ENCODE measurements at places on chromosomes 4 and X. TPM values are rescaled to one million over a fixed set of nuclear protein-coding genes. Genes with fewer than 3 reads are reported as not detected.

DNA sequence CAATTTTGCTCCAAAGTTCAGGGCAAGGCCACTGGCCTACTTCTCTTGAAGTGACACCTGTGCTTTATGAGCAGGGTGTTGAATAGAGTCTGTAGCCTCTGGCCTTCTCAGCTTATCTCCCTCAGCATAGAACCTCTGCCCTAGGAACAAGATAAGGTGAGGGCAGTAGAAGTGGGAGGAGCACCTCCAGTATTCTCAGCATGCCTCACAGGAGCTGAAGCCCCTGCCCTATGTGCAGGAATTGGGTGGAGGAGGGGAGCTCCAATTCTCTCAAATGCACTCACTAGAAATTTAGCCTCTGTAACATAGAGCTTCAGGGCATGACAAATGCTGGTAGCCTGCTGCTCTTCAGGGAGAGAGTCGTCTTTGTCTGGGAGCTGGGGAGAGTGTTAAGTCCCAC is 479.3 kb downstream of the IL1RAPL1 start:
- DNase-seq, result no peak

- DNase-seq, result peak; percentile 21
Observed at GRCh38 chr4:110196206-110196870, 2.1 kb downstream of the ELOVL6 start.

DNA sequence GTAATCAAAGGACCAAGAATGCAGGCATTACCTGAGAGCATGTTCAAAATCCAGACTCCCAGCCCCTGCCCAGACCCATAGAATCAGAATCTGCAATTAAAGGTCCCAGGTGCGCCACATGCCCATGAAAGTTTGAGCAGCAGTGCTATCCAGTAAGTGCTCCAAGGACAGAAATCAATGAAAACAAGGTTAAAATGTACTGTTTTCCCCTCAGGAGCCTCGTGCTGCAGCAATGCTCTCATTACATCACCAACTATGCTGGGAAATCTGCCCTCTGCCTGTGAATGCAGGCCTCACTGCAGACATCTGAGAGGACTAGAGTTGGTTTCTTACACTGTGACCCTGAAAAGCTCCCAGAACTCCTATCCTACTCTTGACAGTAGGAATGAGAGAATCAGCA is 21.1 kb downstream of the ANXA5 start:
- no peak for DNase-seq

- DNase-seq, result no peak
Observed at GRCh38 chr4:162684998-162685397, 481.7 kb downstream of the NAF1 start.

DNA sequence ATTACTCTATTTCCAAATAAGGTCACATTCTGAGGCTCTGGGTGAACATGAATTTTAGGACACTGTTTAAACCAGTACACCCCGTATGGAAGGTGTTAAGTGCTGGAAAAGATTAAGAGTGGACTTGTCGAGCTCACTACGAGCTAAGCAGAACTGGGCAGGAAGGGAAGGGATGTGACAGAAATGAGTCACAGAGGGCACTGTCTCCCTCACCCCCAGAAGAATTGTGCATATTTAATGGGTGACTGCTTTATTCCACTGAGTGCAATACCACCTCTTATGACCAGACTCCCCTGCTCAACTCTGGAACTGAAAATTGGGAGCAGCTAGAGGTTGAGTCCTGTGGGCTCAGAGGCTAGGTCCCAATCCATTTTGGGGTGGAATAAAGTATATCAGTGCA is 187.4 kb upstream of the RPS6KA3 start:
- DNase-seq, result peak; percentile 71

DNA sequence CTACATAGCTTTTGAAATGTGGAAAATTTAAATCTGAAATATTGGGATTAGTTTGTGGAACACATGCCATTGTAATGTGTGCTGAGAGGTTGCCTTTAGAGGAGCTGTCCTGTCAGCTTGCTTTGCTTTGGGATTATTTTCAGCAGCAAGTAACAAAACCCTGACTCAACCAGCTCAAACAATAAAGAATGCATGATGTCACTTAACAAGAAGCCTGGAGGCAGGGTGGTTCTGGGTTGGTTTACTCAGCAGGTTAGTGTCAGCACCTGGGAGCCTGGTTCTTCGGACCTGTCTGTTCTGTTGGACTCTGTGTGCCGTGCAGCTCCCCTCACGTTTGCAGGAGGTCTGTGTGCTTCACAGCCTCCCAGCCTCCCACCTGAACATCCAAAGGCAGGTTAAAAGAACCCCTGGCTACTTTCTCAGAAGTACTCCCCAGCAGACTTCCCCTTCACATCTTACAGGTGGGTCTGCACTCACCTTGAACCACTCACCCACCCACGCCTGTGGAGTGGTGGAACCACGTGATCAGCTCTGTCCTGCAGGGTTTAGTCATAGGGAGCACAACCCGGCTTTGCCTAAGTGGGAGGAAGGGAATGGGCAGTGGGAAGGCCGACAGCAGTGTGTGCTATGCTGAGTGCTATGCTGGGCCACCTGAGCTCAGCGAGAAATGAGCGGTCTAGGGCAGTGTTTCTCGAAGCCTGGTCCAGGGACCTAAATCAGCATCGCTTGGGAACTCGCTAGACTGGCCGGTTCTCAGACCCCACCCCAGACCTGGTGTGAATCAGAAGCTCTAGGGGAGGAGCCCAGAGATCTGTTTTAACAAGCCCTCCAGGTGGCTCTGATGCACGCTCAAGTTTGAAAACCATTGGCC is 20.4 kb downstream of the TMEM131L start:
- DNase-seq, result peak; percentile 80

DNA sequence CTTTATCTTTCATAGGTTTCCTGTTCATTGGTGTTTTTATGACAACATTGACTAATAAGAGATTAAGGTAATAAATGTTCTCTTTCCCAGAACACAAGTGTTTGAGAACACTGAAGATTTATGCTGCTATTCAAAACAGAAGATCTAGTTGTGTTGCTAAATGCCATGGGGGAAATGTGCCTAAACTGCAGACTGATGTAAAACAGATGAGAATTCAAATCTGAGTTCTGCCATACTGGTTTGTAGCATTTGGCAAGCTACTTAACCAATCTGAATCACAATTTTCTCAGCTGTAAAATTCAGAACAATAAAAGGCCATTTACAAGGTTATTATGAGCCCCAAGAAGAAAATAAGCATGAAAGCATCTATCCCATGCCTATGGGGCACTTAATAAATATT is 2.3 kb downstream of the SLC10A6 start:
- no peak for DNase-seq

DNA sequence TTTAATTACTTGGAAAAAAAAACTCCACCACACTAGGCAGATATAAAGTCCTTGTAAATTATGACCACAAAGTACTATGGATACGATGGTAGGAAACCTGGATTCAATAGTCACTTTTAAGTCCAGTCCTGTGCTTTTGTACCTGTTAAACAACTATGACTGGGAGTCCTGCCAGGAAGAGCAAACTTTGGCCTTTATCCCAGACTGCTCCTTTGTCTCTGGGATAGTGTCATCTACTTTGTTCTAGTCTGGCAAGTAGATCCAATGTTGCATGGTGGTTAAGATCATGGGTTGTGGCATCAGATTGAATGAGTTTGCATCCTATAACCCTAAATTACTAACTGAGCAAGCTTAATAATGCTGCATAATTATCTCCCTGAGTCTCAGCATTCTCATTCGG is 175.3 kb upstream of the FGF13 start:
- peak; percentile 9 for DNase-seq

GRCh38 chr4:173333658-173334084 is 487 bp downstream of the HMGB2 start:
- DNase-seq, result peak; percentile 13

- DNase-seq, result no peak
Observed at GRCh38 chrX:18871161-18871890, 112.6 kb downstream of the PHKA2 start.

DNA sequence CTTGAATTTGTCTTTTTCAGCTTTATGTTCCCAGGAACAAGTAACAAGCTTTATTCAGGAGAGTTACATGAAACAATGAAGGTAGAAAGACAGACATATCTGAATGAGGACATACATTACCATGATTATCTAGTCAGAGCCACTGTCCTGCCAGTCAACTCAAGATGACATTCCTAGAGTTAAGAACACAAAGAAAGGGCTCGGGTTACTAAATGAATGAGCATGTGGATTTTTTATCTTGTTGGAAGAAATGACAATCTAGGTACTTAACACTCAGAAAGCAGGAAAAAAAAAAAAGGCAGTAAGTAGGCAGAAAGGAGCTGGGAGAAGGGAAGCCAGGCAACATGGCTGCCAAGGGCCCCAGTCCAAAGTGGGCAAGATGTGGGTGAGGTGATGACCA is 28.0 kb upstream of the PACRGL start:
- no peak for DNase-seq

DNA sequence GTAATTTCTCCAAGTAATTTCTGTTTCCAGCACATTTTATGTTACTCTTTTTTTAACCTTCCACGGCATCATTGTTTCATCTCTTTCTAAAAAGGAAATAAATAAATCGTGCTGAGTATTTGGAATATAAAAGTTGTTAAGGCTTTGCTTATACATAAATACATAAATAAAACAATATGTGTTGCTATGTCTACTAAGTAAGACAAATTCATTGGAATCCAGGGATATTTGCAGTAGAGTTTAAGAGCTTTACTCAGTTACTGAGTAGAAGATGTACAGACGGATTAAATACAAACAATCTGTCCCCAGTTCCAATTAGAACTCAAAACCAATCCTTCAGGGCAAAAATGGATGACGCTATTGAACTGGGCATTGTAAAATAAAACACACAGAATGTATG is 1.4 kb downstream of the ARHGAP24 start:
- DNase-seq, result no peak

DNA sequence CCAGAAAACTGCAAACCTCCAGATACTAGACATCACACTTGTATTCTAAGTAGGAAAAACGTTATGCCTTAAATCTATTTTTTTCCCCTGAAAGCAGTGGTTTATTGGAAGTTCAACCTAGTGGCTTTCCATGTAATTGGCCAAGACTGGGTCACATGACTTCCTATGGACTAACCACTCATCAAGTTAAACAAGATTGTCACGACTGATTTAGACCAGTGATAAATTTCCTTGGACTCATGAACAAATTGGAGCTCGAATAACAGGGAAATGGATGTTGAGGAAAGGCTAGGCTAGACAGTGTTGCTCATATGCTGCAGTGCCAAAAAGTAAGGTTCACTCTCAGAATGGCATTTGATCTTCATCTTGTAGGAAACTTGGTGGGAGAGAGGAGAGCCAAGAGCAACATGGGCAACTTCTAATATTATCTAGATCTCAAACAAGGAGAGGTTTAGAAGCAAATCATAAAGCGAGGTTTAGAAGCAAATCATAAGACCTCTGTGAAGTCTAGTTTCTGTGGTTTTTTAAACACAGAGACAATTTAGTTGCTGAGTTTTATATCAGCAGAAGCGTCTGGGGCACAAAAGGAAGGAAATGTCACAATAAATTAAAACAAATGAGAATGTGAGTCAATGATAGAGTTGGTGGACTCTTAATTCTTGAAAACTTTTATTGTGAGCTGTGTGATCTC is 165.6 kb upstream of the BOD1L1 start:
- DNase-seq, result no peak

DNA sequence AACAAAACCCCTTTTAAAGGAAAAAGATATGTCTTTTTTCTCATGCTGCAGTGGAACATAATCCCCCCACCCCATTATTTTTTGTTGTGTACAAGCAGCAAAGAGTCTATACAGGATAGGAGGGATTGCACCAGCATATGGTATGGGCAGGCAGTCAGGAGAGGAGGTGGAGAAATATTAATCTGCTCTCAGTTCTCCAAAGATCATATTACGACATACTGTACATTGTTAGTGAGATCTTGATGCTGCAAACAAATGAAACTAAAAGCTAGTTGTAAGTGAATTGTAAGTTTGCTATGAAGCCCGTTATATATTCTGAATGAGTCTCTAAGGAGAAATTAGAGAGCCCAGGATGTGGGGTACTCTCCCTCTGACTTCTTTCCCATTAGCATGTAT is 75.3 kb downstream of the RAPGEF2 start:
- no peak for DNase-seq

DNA sequence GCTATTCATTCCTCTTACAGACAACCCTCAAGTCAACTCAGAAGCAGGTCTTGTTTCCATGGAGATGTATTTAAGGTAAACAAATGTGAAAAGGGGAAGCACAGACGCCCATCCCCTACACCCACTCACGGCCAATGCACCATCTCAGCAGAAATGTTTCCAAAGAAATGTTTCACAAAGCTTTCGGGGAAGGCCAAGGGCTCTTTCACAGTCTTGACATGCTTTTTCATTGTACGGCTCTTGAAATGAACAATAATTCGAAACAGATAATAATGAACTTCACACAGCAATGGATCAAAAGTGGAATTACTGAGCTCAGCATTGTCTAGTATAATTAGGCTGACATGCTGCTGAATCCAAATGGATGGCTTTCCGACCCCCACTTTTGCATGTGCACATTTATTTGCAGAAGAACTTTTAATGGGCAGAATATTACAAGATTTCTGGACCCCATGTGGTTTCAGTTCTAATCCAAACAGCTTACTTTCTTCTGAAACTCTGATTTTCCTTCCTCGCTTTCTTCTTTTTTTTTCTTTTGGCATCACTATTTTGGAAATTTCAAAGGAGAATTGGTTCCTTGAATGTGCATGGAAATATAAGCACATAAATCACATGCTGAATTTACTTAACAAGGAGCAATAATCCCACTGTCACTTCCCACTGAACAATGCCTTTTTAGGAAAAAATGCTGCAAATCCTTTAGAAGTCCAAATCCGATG is 160.9 kb downstream of the SMIM20 start:
- DNase-seq, result no peak

- no peak for DNase-seq
Observed at GRCh38 chr4:168200685-168201084, 108.3 kb downstream of the ANXA10 start.

DNA sequence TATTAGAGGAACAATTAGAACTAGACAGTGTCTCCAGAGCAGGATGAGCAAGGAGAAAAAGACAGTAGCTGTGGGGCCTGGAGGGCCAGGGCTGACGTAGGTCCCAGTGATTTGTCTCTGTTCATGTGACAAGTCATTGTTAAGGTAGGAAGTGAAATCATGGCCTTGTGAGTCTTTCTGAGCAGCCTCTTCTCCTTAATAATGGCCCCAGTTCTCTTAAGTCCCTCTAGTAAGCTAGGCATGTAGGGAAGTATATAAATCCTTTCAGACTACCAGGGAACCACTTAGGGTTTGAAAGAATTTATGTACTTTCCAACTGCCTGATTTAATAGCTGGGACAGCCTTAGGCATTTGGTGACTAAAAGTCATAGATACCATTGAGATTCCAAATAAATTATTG is 133.0 kb downstream of the KLHL8 start:
- DNase-seq, result no peak

The BEX4 gene
- not detected for total RNA-seq

The BMPR1B gene
- not detected for total RNA-seq

The RHOXF1 gene
- not detected for total RNA-seq

The HELT gene
- total RNA-seq, result not detected

The PLAC8 gene
- total RNA-seq, result 6.7 TPM

Measured in A172 (cell line).